ENCODE measurements at places on chromosomes 5 and 9.

DNA sequence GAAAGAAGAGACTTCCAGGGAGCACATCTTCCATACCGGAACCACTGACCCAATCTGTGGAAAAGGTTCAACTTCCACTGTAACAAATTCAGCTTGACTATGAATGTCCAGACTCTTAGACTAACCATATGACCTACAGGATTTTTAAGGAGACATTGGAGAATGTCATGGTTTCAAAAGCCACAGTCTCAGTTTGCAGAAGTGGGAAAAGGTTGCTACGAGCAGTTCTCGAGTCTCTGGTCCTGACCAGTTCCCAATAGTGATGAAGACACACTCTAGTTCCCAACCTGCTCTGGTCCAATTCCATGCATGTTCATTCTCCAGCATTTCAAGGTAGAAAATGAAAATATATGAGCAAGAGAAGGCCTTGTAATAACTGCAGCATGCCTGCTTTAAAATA lies 158.0 kb downstream of the MAPKAP1 start:
- H3K36me3 ChIP-seq, result no peaks in the 10 kb centered on the region
- no peaks in the 10 kb centered on the region for H3K27me3 ChIP-seq
- H3K27ac ChIP-seq, result no peak overlapping the region
- DNase-seq, result no peak

DNA sequence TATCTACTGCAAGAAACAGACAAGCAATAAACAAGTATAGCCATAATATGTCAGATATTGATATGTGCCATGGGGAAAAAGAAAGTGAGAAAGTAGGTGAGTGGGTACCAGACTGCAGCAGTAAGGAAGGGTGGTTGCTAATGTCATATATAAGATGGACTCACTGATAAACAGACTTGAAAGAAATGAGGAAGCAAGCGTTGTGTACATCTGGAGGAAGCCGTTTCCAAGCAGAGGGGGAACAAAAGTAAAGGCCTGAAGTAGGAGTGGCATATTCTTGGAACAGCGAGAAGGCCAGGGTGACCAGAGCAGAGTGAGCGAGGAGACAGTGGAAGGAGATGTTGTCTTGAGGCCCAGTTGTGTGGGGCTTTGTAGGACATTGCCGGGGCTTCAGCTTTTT lies 142.2 kb upstream of the MAP3K1 start:
- DNase-seq, result no peak
- H3K36me3 ChIP-seq, result no peaks in the 10 kb centered on the region
- peaks cover 11% of the 10 kb centered on the region for H3K4me1 ChIP-seq
- no peaks in the 10 kb centered on the region for H3K27me3 ChIP-seq
- H3K4me3 ChIP-seq, result no peak overlapping the region

- peaks cover 57% of the 10 kb centered on the region for H3K4me1 ChIP-seq
- H3K36me3 ChIP-seq, result no peaks in the 10 kb centered on the region
- H3K4me3 ChIP-seq, result peak overlapping the region; percentile 32
- no peak for DNase-seq
- no peaks in the 10 kb centered on the region for H3K27me3 ChIP-seq
- H3K27ac ChIP-seq, result peak overlapping the region; percentile 68
Measured at GRCh38 chr9:113564498-113565237, 101.1 kb downstream of the RGS3 start.

DNA sequence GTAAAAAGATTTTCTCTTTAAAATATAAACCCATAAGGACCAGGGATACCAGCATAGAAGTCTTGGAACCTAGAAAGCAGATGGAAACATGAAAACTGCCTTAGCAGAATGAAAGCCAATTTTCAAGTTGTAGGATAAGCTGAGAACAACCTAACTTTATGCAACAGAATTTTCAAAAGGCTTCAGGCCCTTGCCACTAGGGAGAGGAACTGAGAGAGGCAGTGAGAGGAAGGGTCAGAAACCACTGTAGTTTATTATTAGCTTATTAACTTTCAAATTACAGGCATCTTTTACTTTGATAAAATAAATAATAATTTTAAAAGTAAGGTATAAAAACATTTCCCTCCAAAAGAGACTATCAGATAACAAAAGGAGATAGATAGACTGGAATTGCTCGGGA lies 33.4 kb downstream of the FAM81B start:
- no peak overlapping the region for H3K4me3 ChIP-seq
- no peak overlapping the region for H3K27ac ChIP-seq
- no peaks in the 10 kb centered on the region for H3K27me3 ChIP-seq
- H3K36me3 ChIP-seq, result no peaks in the 10 kb centered on the region
- no peaks in the 10 kb centered on the region for H3K4me1 ChIP-seq

Data from Peyer's patch (tissue), 4 donors.